ENCODE measurements at places on chromosomes 5 and 9.

- no peak for DNase-seq
Observed at GRCh38 chr9:99626426-99626825, 195.3 kb upstream of the NR4A3 start.

DNA sequence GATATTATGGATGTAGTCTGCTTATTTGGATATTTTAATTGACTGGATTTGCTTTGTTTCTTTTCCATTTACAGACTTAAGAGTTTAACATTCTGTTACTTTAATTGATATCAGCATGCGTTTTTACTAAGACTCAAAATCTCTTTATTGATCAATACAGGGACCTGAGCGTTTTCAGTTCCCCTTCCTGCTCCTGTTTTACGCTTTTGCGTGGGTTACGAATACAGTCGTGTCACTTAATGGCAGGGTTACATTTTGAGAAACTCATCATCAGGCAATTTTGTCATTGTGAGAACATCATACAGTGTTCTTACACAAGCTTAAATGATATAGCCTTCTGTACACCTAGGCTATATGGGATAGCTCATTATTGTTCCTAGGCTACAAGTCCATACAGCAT, 65.2 kb downstream of the PBX3 start:
- no peak for DNase-seq

GRCh38 chr5:131635684-131636572, 899 bp upstream of the RAPGEF6 start:
- DNase-seq = no peak

- peak; percentile 5 for DNase-seq
Observed at GRCh38 chr5:147188200-147189108, 46.4 kb upstream of the STK32A start.

- DNase-seq = no peak
Observed at GRCh38 chr9:81474125-81474524, 215.2 kb downstream of the TLE1 start.

DNA sequence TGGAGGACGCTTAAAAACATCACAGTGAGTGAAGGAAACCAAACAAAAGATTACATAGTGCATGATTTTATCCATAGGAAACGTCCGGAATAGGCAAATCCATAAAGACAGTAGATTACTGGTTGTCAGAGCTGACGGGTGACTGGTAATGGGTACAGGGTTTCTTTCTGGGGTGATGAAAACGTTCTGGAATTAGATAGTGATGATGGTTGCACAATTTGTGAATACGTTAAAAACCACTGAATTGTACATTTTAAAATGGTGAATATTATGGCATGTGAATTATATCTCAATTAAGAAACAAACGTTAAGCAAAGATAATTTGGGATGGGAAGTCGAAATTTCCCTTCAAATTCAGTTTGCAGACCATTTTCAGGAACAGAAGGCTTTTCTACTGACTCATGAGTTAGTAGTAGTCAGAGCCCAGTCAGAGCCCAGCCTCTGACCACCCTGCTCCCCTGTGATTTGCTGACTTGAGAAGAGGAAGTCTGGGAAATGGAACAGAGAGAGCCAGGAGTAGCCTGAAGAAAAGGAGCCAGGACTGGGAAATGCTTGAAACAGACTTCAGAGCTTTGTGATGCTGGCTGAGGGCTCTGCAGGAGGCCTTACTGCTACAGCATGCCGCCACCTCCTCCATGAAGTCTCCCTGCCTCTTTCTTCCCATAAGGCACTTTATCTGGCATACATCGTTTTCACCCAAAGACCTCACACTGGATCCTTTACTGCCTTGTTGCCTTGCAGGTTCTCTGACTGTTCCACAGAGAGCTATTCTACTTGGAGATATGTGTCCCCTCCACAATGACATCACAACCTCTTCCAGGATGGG, 46.4 kb upstream of the CTNNA1 start:
- no peak for DNase-seq

- no peak for DNase-seq
Observed at GRCh38 chr5:39716532-39717028, 291.8 kb upstream of the DAB2 start.

Measured in stimulated activated CD8-positive, alpha-beta memory T cell treated with anti-CD3 and anti-CD28 coated beads, Interleukin-7, amount 100 ng/mL, for 1 hour (primary cell).